ENCODE measurements at places on chromosomes 6 and 20.

DNA sequence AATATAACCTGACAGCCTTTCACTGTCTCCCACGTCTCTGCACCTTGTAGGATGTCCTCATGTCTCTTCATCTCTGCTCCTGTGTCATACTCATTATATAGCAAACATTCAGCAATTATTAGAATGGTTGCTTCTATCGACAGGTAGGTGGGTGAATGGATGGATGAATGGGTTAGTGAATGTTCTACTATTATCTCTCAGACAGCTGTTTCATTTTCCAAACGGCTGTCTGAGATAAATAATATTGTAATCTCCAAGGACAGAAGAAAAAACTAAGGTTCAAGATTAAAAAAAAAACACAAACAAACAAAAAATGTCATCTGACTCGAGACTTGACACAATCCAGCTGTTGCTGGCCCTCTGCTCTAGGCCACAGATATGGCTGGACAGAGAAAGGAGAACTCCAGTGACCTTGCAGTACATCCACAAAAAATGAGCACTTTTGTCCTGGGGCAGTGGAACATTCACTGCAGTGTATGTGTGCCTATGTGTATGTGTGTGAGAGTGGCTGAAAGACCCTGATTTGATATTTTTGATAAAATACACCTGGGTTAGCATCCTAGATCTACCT, 2.1 kb downstream of the HNF4A start:
- DNase-seq = no peak

DNA sequence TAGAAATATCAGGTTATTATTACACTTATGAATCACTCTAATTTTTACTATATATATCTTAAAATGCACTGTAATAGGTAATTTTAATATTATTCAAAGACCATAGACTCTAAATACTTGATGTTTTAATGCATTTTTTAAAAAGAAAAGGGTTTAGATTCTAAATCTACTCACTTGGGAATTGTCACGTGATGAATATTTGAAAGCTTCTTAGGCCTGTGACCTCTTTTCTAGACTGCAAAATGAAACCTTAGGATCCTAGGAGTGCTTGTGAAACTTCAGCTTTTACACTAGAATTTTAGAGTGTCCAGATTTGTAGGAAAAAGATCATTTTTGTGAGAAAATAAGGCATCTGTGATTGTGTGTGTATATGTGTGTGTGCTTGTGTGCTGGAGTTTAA, 318.0 kb downstream of the HTR1B start:
- DNase-seq = no peak

DNA sequence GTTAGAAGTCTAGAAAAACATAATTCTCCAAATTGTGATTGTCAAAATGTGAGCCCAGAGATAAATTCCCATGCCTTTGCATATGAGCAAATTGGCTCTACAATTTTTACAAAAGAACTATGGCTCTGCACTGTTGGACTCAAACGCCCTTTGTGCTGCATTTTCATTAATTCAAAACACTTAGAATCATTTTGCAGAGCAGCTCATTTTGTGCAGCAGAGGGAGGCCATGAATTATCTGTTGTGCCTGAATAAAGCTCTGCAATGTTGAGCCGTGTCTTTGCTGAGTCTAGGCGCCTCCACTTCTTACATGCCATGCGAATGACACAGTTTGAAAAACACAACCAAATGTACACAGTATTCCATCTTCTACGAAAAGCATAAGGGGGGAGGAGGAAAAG, 230.2 kb downstream of the PRKN start:
- no peak for DNase-seq

GRCh38 chr6:117776441-117776840, 101.2 kb downstream of the NUS1 start:
- no peak for DNase-seq

GRCh38 chr6:147060636-147061035, 143.6 kb upstream of the STXBP5 start:
- no peak for DNase-seq

DNA sequence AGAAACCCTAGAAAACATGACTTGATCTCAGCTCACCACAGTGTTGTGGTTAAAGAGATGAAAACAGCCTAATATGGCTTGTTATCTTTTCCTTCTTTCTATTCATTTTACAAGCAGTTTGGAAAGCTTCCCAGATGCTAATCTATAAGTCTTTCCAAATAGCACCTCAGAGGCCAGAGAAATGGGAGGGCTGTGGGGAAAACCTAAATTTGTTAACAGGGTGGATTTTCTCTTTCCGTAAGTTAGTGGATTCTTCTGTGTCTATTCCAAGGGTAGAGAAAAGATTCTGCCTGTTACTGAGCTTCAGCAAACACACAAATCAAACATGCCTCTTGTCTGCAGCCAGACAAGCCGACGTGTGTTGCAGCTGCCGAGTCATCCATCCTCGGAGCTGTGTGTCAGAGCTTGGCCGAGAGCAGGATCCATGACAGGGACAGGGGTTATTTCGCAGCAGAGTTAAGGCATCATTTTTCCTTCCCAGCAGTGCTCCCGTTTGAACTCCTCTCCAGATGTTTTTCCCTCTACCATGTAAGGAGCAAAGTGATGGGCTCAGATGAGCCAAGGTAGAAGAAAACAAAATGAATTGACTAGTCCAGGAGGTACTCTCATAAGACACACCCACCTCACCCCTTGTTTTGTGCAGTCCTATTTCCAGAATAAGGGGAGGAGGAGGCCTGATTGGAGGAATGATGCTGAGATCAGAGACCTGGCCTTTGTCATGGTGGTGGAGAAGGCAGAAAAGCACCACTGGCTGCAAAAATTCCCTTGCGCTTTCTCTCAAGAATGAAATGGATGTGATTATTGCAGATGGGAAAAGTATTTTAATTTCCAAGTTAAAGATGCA, 560.0 kb downstream of the C6orf118 start:
- no peak for DNase-seq

DNA sequence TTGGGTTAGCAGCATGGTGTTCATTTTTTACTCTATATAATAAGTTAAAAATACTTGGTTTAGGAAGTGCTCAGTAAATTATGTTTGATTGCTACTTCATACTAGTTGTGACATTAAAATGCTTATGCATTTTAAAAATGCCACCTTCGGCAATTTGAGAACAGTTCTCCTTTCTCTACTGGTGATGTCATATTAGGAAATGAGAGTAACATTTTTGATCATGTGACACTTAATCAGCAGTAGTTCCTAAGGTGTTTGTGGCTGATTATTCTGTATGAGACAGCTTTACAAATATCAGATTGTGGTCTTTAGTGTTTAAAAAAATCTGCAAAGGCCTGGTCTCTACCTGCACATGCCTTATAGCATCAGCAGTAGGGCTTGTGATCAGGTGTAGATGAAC, 4.4 kb downstream of the GZF1 start:
- DNase-seq = peak; percentile 89

- DNase-seq = no peak
Observed at GRCh38 chr20:25402583-25402982, 4.9 kb upstream of the GINS1 start.

- no peak for DNase-seq
Observed at GRCh38 chr6:85436411-85436810, 13.5 kb upstream of the NT5E start.

- peak; percentile 23 for DNase-seq
Observed at GRCh38 chr20:21505810-21506530, 7.9 kb downstream of the NKX2-2 start.

DNA sequence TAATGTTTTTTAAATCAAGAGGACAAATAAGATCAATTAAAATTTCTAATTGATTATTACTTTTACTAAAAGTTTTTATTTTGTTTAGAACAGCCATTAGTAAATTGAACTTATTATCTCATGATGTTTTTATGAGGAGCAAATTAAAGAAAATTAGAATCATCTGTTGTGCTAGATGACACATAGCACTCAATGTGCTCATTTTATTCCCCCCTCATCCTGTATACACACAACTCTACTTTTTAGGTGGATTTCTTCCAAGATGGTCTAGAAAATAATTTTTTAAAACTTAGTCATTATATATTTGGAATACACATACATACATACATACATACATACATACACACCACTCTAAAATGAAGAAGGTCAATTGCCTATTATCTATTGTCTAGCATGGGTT, 29.3 kb upstream of the TSPYL1 start:
- no peak for DNase-seq

DNA sequence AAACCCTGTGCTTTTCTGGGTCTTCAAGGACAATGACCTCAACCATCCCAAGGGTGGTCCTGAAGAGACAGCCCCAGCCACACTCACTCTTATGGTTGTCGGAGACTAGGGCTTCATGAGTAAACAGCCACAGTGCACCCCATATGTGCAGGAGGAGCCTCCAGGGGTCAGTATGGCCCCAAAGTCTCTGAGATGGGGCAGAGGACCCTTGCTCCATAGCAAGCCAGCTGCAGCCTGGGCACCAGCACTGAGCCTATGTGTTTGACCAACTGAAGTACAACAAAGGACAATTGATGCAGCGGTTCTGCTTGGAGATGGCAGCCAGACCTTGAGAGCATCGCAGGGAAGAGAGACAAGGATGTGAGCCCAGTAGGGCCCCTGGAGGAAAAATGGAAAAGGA, 112.2 kb downstream of the LRFN2 start:
- DNase-seq = no peak

DNA sequence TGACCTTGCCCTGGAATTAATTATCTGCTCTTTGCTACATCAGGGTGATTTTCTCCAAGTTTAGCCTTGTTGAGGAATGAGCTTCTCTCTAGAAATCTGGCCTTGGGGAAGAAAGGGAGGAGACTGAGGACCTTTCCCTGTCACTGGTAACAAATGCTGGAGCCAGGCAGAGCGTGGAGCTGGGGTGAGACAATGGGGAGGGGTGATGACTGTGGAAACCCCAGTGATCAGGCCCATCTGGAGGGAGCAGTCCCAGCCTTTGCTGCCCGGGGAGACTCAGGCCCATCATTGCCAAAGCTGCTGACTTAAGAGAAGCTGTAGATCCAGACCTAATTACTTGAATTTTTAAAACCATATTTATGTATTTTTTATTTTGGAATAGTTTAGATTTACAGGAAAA, 31.3 kb downstream of the BCAS4 start:
- DNase-seq = no peak

GRCh38 chr6:132054525-132054924, 103.4 kb upstream of the CCN2 start:
- DNase-seq = no peak

DNA sequence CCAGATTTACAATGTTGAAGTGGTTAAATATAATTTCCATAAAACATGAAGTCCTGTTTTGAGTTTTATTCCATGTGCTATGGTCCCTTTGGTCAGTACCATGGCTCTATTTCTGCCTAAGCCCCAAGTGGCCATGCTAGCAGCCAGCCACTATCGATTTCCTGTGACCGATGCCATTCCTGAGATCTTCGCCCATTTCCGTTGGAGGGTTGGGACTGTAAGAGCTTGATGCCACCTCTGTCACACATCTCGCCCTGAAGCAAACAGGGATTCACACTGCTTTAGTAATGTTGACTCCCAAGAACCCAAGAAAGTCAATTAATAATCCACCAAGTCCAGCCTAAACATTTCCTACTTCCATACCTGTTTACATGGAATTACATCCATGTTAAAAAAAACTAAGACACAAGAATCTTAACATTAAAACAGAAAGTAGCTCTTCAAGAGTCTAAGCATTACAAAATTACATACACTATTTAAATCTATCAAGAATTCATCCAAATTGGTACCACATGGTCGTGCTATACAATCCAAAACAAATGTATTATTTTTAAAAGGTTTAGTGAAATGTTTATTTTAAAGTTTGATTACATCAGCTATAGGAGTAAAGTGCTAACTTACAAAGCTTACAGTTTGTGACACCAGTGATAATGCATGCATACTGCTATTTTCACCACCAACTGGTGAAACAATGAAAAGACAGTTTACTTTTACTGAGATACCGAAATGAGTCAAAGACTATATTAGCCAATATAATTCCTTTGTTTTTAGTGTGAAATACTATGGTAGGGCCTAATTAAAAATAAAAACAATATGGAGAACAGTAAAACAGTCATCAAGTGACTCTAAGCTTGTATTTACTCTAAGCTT, 2.5 kb downstream of the RBM39 start:
- peak; percentile 51 for DNase-seq

DNA sequence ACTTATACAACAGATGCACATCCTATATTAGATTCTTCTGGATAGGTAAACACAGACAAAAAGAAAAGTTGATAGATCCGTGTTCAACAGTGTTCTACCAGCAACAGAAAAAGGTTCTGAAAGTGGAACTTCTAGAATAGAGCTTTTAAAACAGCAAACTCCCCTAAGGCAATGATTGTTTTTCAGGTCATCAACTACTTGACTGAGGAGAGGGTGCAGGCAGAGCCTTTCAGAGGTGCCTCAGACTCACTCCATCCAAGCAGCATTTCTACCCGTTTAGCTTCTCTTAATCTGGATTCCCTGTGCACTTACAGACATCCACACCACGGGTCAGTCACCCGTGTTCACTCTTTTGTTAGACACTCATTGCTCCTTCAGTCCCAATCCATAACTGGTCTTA, 28.9 kb downstream of the FYN start:
- DNase-seq = no peak

- DNase-seq = no peak
Observed at GRCh38 chr6:113560908-113561307, 296.2 kb upstream of the MARCKS start.

DNA sequence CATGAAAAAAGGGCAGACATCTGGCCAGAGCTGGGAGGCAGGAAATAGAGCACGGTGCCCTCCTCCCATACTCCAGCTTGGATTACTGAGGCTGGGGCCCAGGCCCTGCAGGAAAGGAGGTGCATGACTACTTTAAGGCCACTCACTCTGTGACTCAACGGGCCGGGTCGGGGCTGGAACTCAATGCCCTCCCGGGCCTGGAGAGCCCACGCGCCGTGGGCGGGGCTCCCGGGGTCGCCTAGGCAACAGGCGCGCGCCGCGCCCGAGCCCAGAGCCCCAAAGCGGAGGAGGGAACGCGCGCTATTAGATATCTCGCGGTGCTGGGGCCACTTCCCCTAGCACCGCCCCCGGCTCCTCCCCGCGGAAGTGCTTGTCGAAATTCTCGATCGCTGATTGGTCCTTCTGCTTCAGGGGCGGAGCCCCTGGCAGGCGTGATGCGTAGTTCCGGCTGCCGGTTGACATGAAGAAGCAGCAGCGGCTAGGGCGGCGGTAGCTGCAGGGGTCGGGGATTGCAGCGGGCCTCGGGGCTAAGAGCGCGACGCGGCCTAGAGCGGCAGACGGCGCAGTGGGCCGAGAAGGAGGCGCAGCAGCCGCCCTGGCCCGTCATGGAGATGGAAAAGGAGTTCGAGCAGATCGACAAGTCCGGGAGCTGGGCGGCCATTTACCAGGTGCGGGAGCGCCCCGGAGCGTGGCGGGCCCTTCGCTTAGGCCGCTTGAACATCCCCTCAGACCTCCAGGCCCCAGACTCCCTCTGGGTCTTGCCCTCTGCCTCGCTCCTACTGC, at the start of gene PTPN1:
PTPN1 (plus strand) TSS at position 461 of the 783 bp plus-strand sequence; CDS start at position 606, 145 bp downstream.
- DNase-seq = peak; percentile 99

- DNase-seq = no peak
Observed at GRCh38 chr20:22958390-22958789, 76.7 kb upstream of the SSTR4 start.

GRCh38 chr6:52890018-52890417, 19.5 kb downstream of the GSTA3 start:
- no peak for DNase-seq

Measured in CD14-positive monocyte (primary cell).